Cardiac muscle cell (in vitro differentiated cells and primary cell): ENCODE measurements at places on chromosomes 12 and 14. TPM values are rescaled to one million over a fixed set of nuclear protein-coding genes. Genes with fewer than 3 reads are reported as not detected.
A peak's percentile ranks its signal among the peaks of the same experiment; 100 is the strongest.

Gene NEUROD4
- not detected in 2 replicates for total RNA-seq

Gene GALNT16
- total RNA-seq: 5.8 and 15.2 TPM in 2 replicates

Gene PRIM1
- 6.0 and 9.9 TPM in 2 replicates for total RNA-seq

Gene PUS1
- total RNA-seq: 7.2 and 7.4 TPM in 2 replicates

Gene ACVRL1
- total RNA-seq: 0.81 and 5.5 TPM in 2 replicates

Gene ISCA2
- total RNA-seq: 26.5 and 39.8 TPM in 2 replicates

- peak; percentile 16 for DNase-seq
Observed at GRCh38 chr12:19482551-19483109, 43.3 kb downstream of the AEBP2 start.

DNA sequence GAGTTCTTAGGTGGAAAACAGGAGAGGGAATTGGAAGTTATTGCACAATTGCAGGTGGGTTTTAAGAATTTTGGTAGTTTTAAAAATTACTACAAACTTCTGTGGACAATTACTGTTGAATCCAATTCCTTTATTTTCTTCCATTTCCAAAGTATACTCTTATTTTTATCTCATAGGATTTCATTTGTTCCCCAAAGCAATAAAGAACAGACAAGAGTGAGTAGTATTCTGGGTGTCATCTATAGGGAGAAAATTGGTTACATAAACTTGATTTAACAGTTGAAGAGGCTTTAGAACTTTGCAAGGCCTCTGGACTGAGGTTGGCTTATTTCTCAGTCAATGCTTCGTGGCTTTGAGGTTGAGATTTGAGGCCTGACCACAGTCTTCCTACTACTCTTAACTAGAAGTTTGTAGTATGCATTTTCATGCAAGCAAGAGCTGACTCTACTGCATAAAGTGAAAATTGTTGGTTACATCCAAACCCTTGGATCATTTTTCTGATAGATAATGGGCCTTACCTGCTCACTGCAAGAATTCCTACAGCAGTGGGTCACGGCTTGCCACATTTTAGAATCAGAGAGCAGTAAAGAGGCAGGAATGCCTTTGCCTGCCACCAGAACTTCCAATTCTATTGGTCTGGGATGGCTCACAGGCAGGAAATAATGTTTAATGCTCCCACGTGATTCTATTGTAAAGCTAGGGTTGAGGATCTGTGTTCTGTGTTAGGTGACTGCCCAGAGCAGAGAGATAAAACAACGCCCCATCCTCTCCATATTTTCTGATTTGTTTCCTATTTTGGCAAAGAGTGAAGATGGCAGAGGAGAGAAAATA, 270.5 kb downstream of the TTC6 start:
- DNase-seq: no peak

GRCh38 chr12:119334430-119335170, at the start of gene CCDC60:
Gene CCDC60 (plus strand): TSS chr12:119334729. CDS start chr12:119335177, 448 bp downstream.
- no peak for DNase-seq

GRCh38 chr12:45257185-45257930, 41.5 kb downstream of the ANO6 start:
- no peak for DNase-seq

- DNase-seq: peak; percentile 52
Observed at GRCh38 chr14:93906341-93907329, 20.5 kb upstream of the FAM181A start.

DNA sequence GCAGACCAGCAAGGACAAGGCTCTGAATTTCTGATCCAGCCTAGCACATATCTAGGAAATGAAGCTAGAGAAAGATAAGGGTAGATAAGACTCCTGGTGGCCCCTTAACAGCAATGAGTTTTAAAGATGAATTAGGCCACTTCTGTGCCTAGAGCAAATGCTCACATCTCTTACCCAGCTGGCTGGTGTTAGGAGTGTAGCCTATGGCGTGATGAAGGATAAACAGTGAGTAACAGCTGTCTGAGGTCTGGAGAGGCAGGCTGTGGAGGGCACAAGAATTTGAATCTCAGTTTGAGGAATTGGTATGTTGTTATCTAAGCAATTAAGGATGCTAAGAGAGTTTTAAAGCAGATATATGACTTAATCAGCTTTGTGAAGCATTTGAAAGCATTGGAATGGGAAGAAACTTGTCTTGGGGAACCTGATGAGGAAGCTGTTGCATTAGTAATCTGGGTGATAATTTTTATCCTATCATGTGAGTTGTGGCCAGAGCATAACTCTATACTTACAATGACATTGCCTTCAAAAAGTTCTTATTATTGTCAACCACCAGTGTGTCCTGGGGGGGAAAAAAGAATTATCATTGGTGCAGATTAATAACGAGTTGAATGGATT, 161.8 kb downstream of the SRGAP1 start:
- DNase-seq: peak; percentile 69

GRCh38 chr12:54658306-54659264, 10.4 kb upstream of the DCD start:
- peak; percentile 20 for DNase-seq

GRCh38 chr12:24573621-24574020, 375.3 kb downstream of the BCAT1 start:
- no peak for DNase-seq

- peak; percentile 18 for DNase-seq
Observed at GRCh38 chr12:18676996-18677588, 60.7 kb downstream of the PLCZ1 start.

DNA sequence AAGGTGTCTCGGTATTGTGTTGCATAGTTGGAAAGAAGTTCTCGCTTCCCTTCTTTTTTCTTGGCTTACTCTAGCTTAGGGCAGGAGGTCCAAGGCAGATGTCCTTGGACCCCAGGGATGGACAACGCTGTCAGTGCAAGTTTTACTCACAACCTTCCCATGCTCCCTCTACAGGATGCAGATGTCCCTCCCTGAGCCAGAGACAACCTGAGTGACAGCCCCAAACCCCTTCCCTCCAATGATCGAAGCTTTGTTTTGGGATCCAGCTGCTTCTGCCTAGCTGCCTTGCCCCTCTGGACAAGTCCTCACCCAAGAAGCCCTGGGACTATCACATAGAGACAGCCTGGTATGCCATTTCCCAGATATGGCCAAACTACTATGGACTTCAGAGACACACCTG, 112.0 kb upstream of the RAP1B start:
- no peak for DNase-seq

- no peak for DNase-seq
Observed at GRCh38 chr14:100110816-100111215, 45.6 kb downstream of the EVL start.

DNA sequence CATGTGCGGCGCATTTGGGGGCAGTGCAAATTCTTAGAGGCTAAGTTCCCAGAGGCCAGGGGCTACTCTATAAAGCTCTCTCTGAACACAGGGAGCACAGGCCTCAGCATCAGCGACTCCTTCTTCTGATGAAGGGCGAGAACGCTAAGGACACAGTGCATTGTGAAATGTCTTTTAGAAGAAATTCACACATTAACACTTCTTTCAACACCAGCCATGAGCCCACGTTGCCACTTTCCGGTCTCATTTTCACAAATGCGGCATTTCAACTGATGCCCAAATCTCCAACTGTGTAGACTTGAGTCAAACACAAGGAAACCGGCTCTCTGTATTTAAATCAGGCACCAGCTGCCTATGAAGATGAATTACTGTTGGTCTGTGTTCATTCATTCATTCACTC, 162.0 kb downstream of the FOXN3 start:
- DNase-seq: no peak

DNA sequence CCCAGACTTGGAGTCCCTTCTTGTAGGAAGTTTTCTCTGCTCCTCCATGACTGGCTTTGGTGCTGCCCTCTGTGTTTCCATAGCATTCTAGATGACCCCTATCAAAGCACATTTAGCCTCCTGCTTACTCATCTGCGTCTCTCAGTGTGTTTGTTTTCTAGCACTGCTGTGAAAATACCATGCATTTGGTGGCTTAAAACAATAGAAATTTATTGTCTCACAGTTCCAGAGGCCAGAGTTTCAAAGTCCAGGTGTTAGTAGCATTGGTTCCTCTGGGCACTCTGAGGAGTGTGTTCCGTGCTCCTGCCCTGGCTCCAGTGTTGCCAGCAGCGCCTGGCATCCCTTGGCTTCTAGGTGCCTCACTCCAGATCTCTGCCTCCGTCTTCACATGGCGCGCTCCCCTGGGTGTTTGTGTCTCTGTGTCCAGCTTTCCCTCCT, 86.1 kb downstream of the CACNA1C start:
- no peak for DNase-seq

GRCh38 chr12:52063981-52064649, 5.7 kb upstream of the ATG101 start:
- DNase-seq: peak; percentile 90

DNA sequence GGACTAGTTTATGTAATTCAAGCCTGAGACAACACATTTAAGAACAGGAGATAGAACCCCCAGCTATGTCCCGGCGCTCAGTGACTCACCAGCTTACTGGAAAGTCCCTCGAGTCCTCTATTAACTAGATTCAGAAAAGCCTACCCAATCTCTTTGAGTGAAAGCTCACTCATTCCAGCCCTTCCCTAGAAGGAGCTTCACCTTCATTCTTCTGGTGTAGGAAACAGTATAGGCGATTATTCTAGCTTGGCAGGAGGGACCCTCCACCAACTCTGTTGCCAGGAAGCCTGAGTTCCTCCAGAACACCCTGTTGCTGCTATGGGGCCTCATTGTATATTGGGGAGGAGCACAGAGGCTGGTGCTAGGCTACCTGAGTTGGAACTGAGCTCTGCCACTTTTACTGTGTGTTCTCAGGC, 57.2 kb upstream of the AEBP2 start:
- no peak for DNase-seq

GRCh38 chr14:52821805-52822250, 30.4 kb upstream of the GNPNAT1 start:
- DNase-seq: no peak

- DNase-seq: peak; percentile 57
Observed at GRCh38 chr12:55930771-55931316, at the start of gene DGKA. Gene DGKA (plus strand): TSS chr12:55931162. CDS start chr12:55936504, 5,342 bp downstream.

DNA sequence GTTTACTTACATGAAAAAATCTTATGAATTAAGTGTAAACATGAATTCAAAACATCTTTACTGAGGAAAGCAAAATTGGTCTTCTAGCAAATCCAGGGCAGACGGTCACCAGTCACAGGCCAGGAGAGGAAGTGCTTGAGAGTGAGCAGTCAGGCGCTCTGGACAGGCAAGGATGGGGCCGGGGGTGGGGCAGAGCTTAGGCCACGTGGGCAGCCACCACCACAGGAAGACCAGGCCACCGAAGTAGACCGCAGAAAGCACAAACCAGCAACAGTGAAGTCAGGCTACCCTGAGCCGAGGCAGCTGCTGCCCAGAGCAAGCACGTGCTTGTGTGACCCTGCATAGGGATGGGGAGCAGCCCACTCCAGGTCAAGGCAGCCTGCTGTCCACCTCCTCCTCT, 33.5 kb downstream of the SLC6A12 start:
- DNase-seq: no peak
